ENCODE measurements at places on chromosomes 12 and 14.

GRCh38 chr12:46521145-46521544, 148.6 kb upstream of the SLC38A2 start:
- DNase-seq, result no peak

DNA sequence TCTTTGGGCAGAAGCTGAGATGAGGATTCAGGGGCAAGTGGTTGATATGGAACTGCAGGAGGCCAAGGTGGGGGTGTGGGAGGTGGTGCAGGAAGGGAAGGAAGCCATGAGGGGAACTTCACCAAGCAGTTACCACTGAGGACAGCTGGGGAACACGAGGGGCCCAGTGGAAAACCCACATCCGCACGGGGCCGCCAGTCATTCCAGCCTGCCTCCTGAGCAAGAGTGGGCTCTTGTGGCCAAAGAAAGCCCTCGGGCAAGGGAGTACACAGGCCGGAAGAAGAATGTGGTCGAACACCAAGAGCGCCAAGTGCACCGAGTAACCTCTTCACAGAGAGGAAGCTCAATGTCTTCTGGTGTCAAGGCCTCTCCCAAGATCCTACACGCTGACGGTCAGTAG, 252.2 kb upstream of the FOXN3 start:
- no peak for DNase-seq

DNA sequence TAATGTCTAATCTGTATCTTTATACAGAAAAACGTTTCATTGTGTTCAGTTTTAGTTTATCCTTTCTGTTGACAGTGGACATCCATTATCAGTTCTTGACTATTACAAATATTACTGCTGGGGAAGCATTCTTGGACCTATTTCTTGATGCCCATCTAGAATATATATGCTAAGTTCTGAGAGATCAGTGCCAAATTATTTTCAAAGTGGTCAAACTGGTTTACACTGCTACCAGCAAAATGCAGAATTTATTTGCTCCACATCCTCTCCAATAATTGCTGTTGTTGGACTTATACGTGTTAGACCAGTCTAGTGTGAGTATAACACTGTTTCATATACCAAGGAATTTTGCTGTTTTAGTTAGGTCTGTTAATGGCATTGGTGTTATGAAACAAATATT, 85.5 kb upstream of the TRAF3 start:
- no peak for DNase-seq

- DNase-seq, result no peak
Observed at GRCh38 chr12:32679920-32680237, 778 bp downstream of the DNM1L start.

GRCh38 chr12:17381211-17381610, 708.8 kb downstream of the RERGL start:
- DNase-seq, result no peak

DNA sequence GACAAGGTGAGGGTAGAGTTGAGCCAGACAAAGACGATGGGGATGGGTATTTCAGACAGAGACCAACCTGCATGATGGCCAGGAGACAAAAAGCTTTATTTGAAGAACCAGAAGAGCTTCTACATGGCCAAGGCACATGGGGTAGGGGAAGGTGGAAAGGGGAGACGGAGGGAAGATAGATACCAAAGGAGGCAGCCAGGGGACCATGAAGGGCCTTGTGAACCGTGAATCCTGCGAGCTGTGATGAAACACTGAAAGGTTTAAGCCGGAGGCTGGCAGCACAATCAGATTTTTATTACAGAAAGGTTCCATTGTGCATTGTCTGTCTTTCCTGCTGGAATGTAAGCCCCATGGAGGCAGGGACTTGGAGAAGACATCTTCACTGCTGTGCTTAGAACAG, 72.4 kb downstream of the PLXNC1 start:
- DNase-seq, result no peak

DNA sequence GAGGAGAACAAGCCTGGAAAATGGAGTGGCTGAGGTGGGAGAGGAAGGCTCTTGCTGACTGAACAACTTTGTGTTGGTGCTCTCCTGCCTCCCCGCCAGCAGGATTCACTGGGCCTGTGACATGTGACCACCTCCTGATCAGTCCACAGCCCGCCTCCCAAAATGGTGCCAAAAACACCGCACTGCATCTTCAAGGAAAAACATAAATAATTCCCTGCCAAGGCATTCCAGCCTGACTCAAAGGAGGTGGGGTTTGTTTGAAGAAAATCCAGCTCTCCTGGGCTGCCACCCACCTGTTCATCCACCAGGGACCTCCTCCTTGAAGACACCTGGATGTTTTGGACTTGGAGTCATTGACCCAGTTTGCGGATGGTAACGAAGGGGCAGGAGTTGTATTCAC, 83.8 kb upstream of the PIWIL1 start:
- no peak for DNase-seq

- no peak for DNase-seq
Observed at GRCh38 chr12:11718768-11719253, 69.3 kb downstream of the ETV6 start.

- no peak for DNase-seq
Observed at GRCh38 chr12:26845057-26845666, 12.2 kb upstream of the ITPR2 start.

DNA sequence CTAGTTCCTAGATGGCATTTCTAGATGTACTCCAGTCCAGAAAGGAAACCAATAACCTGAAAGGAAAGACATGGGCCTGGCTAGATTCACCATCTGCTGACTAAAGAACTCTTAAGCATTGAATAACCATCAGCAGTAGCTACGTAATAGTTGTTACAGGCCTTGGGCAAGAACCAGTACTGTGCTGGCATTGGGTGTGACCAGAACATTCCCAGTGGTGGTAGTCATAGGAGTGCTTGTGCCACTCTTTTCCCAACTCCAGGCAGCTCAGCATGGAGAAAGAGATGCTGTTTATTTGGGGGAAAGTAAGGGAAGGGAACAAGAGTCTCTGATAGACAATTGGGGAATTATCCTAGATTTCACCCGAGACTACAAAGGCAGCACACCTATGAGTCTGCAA, 333.3 kb downstream of the SLC16A7 start:
- DNase-seq, result no peak

DNA sequence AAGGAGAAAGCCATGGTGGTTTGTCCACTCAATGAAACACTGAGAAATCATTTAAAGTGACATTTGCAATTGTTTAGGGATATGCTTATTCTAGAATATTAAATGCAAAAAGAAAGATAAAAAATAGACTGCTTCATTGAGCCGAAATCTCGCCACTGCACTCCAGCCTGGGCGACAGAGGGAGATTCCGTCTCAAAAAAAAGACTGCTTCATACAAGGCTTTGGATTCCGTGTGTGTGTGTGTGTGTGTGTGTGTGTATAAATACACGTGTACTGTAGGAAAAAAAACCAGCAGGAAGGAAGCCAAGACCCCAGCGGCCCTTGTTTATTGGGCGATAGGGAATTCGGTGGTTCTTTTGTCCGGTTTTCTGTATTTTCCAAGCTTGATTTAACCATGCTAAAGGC, 3.2 kb upstream of the ZNF839 start:
- DNase-seq, result no peak

DNA sequence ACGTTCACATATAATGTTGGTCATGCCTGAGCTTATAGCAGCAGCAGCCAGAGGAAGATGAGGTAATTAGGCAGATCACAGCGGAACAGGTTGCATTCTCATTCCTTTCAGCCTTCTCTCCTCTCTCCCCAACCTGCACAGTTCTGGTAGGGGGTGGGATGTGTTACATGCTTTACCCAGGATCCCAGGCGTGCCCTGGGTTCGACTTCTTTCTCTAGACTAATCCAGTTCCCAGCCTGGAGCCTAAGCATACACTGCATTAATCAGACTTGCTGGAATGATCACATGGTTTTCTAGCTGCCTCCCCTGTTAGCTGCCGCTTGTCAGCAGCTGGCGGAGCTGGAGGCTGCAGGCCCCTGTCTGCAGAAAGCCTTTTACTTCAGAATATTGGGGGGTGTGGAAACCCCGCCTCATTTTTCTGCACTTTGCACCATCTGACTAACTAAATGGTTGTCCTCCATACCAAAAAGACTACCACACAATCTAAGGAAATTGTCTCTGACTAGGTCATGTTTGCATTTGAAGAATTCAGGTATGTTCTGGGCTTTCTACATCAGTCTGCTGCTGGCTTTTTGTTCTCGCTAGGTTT, 46.0 kb upstream of the EVL start:
- no peak for DNase-seq

DNA sequence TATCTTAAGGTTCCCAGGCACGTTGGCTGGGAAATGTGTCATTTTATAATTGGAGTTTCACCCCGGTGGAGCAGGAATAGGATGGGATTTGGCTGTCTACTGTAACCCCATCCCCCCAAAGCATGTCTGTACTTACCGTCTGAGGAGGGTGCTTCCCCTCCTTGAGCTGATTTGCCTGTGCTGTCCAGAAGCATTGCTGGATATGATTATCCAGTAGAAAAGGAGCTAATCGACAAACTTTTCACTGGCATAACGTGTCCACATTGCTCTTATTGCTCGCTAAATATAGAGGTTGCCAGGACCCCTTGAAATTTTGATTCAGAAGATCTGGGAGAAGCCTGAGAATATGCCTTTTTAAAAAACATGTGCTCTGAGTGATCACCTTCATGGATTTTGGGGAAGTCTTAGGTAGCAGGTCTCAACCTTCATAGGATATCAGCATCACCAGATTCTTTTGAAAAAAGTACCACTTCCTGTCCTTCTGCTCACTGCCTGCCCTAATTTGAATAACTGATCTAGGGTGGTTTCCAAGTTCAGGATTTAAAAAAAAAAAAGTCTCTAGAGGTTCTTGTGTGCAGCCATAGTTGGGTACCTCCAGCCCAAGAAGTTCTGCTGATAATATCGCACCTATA, 80.4 kb upstream of the KCNA1 start:
- DNase-seq, result no peak

DNA sequence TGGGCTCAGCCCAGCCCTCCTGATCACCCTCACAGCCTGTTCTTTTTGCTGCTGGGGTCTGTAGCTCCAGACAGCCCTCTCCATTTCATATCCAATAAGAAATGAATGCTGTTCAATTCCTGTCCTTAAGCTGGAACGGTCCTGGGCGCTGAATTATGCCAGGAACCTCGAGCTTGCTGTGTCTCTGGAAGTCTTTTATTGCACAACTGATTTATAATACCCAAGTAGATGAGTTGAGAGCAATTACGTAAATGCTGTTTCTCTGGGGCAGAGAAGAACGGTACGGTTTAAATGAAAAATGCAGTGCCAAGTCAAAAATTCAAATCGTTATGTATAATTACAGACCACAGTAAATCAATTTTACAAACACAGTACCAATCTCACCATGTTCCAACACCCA, 161.0 kb downstream of the SAMD4A start:
- DNase-seq, result no peak

DNA sequence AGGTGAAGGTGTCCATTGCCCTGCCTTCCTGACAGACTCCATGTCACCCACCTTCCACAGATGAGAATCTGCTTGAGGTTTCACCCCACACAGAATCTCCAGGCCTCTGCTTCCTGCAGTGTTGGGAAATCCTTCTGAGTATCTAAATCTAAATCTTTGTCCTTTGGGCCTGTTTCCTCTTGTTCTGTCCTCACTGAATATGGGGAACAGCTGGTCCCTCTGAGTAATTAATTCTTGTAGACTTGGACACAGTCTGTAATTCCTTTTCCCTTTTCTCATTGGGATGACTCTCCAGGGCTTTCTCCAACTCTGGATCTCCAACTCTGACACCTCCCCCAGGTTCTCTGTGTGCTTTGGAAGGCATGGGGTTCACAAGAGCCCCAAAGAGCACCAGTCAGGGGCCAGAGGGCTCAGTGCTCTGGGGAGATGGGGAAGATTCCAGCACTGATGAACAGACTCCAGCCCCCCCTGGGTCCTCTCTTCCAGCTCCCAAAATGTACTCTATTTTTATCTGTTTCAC, 2.3 kb upstream of the ACVRL1 start:
- no peak for DNase-seq

GRCh38 chr12:91138337-91138920, 27.1 kb upstream of the LUM start:
- no peak for DNase-seq

- no peak for DNase-seq
Observed at GRCh38 chr14:103111232-103111868, 11.9 kb upstream of the TNFAIP2 start.

- no peak for DNase-seq
Observed at GRCh38 chr12:10136637-10137205, 6.7 kb upstream of the CLEC7A start.

GRCh38 chr12:76611533-76611932, 52.0 kb upstream of the OSBPL8 start:
- no peak for DNase-seq

GRCh38 chr12:110704750-110705149, 15.8 kb upstream of the HVCN1 start:
- no peak for DNase-seq

DNA sequence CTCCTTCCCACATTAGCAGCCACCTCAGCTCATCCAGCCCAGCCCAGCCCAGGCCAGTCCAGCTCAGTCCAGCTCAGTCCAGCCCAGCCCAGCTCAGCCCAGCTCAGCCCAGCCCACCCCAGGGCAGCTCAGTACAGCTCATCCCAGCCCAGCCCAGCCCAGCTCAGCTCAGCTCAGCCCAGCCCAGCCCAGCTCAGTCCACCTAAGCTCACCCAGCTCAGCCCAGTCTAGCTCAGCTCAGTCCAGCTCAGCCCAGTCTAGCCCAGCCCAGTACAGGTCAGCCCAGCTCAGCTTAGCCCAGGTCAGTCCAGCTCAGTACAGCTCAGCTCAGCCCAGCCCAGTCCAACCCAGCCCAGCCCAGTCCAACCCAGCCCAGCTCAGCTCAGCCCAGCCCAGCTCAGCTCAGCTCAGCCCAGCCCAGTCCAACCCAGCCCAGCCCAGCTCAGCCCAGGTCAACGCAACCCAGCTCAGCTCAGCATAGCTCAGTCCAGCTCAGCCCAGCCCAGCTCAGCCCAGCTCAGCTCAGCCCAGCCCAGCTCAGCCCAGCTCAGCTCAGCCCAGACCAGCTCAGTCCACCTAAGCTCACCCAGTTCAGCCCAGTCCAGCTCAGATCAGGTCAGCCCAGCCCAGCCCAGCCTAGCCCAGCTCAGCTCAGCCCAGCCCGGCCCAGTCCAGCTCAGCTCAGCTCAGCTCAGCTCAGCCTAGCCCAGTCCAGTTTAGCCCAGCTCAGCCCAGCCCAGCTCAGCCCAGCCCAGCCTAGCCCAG, 63.0 kb downstream of the TMEM121 start:
- no peak for DNase-seq

GRCh38 chr12:100234591-100235304, 32.1 kb downstream of the DEPDC4 start:
- DNase-seq, result no peak

GRCh38 chr14:105280525-105280924, 20.3 kb downstream of the BRF1 start:
- DNase-seq, result no peak

GRCh38 chr14:70448633-70449340, 3.2 kb upstream of the ADAM21 start:
- DNase-seq, result no peak
